ENCODE measurements at places on chromosomes 3 and 15.

GRCh38 chr3:42780892-42781700, 8.0 kb upstream of the CCDC13 start:
- no peak for DNase-seq

GRCh38 chr3:187130346-187131066, 8.8 kb downstream of the RPL39L start:
- peak; percentile 28 for DNase-seq

DNA sequence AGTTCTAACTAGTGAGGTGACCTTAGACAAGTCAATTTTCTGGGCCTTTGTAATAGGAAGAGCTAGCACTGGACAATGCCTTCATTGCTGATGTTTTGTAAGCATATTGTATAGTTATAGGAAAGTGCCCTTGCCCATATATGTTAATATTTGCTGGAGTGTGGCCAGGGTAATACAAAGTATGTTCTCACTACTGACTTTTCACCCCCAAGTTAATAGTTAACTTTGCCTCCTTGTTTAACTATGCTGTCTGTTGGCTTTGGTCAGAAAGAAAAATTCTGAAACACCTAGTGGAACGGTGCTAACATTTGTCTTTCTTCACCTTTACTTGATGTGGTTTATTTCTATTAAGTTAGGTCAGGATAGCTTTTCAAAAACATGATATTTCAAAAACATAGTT, 287.4 kb upstream of the CTNNB1 start:
- no peak for DNase-seq

DNA sequence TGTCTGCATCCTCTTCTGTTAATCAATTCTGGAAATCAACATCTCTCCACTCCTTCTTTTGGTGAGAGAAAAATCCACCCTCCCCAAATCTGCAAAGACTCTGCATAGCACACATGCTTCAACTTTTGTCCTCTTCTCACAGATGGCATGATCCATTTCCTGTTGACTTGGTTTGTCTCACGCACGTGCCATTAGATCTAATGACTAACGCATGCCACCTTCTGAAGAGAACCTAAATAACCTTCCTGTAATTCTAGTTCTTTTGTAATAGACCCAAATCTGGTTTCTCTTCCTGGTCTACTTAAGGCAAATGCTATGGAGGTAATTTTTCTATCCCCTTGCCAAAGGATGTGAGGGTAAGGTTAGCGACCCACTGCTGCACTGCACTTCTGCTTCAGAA, 51.0 kb upstream of the ATOSA start:
- no peak for DNase-seq

DNA sequence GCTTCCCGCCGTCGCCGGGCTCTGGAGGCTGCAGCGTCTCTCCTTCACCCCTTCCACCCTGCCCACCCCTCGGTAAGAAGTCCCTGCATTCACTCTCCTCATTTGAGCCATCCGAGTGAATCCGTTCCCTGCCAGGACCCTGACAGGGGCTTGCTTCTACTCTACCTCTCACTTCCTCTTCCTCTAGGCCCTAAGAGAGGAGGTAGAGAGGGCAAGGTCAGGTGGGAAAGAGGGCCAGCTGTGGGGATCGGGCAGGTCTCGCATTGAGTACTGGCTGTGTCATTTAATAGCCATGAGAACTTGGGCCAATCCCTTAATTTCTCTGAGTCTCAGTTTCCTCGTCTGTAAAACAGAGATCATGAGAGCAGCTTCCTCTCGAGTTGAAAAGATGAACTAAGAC, 283.6 kb downstream of the UACA start:
- DNase-seq: no peak

DNA sequence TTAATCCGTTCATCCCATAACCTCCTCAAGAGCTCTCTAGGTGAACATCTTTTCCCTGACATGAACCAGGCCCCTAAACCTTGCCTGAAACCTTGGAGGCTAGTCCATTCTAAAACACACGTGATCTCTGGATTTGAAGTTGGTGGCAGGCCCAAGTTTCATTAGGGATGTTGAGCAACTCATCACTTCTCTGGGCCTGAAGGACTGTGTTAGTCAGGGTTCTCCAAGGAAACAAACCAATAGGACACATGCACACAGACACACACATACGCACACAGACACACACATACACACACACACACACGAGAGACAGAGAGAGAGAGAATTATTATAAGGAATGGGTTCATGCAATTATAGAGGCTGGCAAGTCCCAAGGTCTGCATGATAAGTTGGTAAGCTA, 31.9 kb downstream of the ACAN start:
- no peak for DNase-seq

DNA sequence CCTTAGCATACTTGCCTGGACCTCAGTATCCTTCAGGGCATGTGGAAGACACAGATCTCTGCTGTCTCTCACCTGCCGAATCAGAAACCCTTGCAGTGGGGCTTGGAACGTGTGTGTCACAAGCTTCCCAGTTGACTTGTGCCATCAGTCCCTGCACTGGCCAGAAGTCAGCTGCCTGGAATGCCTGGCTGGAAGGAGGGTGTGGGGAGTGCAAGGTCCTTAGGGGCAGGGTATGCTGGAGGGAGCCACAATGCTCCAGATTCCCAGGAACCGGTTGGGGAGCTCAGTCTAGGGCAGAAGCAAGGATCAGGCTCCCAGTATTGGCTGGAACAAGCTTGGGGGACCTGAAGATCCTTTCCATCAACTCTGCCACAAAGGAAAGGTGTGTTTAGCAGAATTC, 27.1 kb downstream of the SPSB4 start:
- DNase-seq: no peak

DNA sequence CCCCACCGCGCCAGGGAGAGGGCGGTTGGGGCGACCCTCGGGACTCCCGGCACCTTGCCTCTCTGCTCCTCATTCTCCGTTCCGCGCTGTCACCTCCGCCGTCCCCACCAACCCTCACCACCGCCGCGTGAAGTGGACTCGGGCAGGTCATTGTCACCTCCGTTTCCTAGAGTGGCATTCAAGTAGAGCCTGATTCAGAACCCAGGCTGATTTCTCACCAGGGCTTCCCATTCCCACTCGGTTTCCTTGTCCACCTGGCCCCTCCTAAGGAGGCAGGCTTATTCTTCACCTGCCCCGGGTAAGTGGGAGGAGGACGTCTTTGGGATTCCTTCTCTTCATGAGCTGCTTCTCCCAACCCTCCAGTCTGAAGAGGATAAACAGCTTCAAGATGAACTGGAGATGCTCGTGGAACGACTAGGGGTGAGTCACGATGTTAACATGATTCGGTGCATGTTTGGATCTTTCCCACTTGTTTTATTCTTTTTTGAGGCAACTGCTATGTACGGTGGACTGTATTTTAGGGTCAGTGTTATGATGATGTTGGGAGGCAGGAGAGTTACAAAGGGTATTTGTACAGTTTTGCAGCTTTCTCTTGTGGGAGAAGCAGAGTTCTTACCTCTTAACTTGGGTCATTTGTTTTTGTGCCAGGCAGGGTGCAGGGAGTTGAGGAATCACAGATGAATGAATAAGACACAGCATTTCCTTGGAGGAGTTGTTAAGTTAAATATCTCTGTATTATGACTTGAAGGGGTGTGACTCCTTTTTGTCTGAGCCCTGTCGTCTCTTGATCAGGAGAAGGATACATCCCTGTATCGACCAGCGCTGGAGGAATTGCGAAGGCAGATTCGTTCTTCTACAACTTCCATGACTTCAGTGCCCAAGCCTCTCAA, 692 bp downstream of the PSMD2 start:
- DNase-seq: no peak

DNA sequence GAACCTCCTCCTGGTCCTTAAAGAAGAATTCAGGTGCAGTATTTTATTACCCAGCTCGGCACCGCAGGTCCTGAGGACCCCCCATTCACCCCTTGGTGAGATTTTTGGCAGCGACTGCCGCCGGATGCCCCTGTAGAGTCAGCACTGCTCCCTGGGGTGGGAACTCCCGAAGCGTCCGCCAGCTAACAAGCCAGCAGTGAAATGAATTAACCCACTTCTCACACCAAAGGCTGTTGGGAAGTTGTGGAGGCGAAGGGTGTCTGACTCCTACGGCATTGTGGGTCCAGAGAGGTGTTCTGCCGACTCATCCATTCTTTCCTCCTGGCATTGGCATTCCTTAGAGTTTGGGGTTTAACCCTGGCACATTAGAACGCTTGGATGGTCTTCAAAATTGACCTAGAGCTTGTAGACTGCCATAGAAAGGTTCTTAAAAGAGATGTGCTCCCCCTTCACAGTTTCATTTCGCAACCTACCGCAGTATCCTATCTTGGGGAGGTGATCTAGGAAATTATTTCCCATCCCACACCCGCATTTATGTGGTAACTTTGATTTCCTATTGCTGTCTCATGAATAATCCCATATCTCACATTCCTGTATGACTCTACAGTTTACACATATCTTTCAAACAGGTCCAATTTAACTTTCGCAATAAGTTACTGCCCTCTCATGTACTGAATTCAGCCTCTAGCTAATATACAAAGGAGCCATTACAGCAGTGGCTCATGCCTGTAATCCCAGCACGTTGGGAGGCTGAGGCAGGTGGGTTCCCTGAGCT, 879 bp upstream of the EIF5A2 start:
- no peak for DNase-seq

All from stimulated activated CD8-positive, alpha-beta memory T cell treated with anti-CD3 and anti-CD28 coated beads, Interleukin-7, amount 100 ng/mL, for 4 hours (primary cell).